ENCODE measurements at places on chromosomes 16 and 17. TPM values are rescaled to one million over a fixed set of nuclear protein-coding genes. Genes with fewer than 3 reads are reported as not detected.

Gene ALOX15B
- 83.5 TPM for polyA plus RNA-seq

GRCh38 chr17:57881783-57882351 is 32.0 kb upstream of the MRPS23 start:
- DNase-seq, result no peak

DNA sequence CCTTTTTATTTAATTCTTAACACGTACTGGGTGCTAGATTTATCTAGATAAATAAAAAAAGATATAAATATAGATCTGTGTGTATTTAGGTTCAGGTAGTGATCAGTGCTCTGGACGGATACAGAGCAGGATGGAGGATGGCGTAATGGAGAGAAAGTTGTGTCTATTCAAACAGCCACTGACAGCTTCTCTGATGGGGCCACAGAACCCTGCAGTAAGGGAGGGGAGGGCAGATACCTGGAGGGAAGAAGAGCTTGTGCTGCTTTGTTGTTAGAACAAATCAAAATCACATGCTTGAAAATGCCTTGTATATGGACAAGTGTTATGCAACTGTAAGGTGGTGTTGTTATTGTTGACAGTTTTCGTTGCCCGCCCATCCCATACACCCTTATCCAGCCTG is 170.2 kb downstream of the UTP18 start:
- no peak for DNase-seq

DNA sequence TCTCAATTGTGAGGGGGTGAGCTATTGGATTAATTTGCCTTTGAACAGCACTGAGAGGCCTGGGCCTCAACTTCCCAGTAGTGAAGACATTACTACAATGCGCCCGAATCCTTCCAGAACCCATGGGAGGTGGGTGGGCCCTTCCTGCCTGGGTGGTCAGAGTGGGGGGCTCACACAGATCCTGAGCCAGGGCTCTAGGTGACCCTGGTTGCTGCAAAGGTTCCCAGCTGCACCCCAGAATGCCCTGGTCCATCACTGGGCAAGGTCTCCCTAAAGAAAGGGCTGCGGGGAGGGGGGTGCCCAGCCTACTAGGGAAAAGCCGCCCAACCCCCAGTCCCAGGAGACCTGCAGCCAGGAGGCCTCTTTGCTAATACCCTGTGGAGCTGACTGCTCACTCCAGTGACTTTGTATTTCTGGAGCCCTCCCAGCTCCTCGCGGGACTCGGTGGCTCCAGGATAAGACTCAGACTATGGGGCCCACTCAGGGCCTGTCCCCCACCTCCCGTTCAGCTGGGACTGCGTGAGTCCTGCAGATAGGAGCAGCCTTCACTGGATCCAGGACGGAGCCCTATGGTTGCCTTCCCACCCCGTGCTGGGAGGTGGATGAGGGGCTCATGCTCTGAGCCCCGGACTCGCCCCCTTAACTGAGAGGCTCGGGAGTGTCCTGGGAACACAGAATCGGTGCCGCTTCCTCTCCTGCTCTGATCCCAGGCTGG is 40.2 kb downstream of the SLC7A5 start:
- DNase-seq, result no peak

Measured in mammary epithelial cell (primary cell).